ENCODE measurements at places on chromosomes 12 and 14.

DNA sequence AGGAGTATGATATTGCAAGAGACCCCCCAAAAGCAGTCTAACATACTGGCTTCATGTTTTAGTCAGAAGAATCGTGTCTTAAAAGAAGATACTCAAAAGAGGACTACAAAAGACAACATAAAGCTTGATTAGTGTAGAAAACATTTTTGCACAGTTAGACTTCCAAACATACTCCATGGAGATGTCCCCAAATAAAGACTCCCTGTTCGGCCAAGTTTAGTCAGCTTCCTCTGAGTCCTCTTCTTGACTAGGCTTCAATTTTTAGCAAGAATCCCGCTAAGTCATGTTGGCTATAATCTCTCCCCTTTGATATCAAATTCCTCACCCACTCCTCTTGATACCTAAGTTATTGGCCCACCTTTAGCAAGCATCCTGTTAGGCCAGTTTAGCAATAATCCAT is 298.0 kb downstream of the RMST start:
- no peak for DNase-seq

GRCh38 chr12:701896-702539 is 38.8 kb upstream of the NINJ2 start:
- no peak for DNase-seq

GRCh38 chr14:52094546-52095271 is 25.9 kb upstream of the NID2 start:
- DNase-seq: no peak

DNA sequence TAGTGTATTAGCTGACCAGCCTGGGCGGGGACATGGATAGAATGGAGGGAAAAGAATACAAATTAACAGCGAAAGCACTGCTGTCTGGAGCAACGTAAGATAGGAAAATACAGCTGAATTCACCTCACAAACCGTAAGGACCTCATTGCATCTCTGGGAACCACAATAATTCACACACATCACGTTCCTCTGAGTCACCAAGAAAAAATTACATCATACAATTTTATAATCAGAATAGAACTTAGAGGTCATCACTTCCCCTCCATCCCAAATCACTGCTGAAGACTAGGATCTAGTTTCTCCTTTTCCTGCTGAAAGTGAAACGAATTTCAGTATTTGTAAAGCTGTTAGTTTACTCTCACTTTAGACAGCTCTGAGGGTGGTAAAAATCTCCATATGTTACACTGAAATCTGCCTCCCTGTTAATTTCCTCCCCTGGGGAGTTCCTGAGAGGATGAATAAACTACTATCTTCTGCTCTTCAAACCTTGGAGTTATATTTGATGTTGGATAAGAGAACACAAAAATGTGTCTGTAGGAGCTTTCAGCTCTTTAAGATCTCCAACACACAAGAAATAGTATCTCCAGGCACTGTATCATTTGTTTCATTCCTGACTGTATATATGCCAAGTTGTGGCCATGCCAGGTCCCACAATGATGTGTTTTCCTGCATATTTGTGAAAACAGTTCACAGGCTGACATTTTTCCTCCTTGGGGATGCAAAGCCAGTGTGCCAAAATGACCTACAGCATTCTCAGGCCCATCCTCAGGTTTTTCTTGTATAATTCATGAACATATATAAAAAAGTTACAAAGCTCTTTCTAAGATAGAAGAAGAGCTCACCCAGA is 63.8 kb upstream of the SSTR1 start:
- DNase-seq: no peak

DNA sequence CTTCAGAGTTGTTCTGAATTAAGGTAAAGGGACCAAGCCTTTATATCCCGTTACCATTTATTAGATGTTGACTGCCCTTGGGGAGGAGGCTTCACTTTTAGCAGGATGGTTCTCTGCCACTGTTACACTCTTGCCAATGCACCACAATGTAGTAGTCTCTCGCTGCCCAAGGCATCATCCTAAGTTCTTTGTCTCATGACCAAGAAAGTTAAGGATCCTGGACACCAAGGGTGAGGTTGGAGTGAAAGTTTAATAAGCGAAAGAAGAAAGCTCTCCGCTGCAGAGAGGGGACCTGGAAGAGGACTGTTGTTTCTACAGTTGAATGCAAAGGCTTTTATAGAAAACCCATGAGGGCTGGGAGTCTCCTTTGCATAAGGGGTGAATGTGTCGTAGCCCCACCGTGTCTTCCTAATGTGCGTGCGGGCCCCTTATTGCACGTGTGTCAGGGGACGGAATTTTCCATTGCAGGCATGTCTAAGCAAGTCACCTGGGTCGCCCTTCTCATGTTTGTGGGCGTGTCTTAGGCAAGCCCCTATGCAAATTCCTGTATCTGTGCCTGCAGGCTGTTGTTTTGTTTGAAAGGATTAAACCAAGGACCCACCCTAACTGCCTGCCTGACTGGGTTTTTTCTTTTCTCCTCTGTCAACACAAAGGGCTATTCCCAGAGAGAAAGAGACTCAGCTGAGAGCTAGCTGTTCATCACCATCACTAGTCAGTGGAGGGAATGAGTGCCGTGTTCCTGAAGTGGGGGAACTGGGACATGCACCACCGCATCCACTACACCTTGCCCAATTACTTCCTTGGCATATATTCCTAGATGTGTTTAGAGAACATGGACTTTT is 17.6 kb upstream of the RNASE1 start:
- no peak for DNase-seq

DNA sequence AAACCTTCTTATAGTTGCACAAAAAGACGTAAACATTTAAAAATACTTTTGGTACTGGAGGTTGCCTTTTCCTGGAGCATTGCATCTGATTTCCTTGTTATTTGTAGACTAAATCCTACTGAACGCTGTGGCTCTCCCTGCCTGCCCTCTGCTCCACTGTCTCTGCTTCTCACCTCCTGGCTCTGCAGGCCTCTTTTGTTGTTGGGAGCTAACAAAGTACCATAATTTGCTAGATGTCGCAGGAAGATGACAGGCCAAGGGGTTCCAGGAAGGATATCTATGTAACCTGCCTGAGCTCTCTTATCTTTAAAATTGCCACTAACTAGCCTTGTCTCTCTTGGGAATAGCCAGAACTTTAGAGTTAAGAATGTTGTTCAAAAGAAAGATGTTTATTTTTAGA is 21.4 kb downstream of the SYNE2 start:
- no peak for DNase-seq

DNA sequence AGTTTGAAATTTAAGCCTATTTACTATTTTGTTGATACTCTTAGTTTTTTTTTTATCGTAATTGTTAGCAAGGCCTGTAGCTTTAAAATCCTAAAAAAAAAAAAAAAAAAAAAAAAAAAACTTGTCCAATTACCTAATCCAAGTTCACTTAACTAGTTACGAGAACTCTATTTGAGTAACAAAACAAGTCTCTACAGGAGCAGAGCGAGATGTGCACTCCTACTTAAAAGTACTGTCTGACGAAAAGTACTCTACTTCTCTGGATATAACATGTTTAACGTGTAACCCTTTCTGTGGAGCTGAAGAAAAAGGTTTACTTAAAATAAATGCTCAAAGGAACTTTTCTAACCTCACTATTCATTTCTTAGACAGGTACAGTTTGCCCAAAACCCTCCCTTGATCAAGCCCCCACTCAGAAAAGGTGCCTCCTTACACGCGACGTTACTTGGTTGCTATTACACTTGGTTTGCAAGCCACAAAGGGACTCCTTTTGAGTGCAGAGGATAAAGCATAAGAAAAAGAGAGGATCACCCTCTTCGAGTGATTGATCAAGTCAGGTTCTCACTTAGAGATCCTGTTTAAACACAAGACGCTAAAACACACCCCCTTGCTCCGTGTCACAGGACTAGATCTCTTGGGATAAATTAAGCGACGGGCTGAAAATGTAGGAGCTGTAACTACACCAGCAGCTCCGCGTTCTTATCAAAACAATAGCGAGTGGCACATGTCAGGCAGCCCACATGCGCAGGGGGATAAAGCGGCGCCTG is 2.2 kb downstream of the BAZ1A start:
- DNase-seq: no peak

GRCh38 chr14:92728759-92729364 is 19.6 kb downstream of the LGMN start:
- no peak for DNase-seq

DNA sequence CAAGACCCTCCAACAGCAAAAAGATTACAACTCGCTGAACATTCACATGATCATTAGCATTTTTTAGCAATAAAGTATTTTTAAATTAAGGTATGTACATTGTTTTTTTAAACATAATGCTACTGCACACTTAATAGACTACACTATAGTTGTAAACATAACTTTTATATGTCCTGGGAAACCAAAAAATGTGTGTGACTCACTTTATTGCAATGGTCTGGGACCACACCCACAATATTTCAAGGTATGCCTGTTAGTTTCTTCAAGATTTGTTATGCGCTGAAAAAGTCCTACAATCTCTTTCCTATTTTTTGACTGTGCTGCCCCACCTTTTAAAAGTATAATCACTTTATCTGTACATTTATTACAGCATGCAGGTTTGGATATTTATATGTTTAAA is 30.4 kb upstream of the PCNX4 start:
- DNase-seq: no peak

- DNase-seq: no peak
Measured at GRCh38 chr12:52698651-52699340, 4.5 kb downstream of the KRT77 start.

- DNase-seq: no peak
Measured at GRCh38 chr12:91240386-91241095, 57.9 kb upstream of the DCN start.

DNA sequence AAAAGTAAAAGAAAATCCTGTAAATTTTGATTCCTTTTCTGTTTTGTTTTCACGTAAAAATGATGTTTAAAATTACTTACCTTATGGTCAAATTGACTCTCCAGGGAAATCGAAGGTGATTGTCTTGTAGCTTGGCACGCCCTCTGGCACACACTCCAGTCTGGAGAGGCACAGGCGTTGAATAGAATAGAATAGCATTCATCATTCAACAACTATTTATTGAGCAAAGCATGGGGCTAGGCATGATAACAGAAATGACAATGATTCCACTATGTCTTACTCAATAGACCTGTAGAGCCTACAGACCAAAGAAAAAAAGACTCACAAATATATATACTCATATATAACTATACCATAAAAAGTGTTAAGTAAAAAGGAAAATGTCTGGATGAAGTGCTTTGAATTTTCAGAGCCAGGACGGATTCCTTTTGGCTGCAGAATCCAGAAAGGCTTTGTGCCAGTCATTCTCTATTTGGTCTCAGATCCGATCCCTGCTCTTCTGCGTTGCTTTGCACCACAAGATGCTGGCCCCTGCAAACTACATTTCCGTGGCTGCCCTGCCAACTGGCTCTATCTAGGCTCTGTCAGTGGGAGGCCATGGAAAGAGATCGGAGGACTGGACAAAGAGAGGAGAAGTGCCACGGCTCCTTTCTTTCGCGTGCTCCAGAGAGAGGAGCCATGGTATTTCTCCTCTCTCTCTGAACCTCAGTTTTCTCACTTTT is 231.8 kb downstream of the CRADD start:
- DNase-seq: no peak

DNA sequence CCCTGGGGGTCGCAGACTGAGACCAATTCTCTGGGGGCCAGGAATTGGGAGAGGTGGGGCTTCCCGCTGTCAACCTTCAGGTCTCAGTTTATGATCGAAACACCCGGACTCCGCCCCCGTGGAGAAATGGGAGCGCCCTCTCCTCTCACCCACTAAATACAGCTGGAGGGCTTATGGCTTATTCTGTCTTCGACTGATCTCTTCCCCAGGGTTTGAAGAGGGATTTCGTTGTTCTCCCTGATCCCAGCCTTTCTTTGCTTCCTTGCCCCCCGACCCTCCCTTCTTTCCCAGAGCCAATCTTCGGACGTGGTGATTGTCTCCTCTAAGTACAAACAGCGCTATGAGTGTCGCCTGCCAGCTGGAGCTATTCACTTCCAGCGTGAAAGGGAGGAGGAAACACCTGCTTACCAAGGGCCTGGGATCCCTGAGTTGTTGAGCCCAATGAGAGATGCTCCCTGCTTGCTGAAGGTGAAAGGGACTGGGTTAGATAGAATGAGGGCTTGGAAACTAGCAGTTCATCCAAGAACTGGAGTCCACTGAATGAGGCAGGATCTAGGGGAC is 607 bp downstream of the OS9 start:
- no peak for DNase-seq

DNA sequence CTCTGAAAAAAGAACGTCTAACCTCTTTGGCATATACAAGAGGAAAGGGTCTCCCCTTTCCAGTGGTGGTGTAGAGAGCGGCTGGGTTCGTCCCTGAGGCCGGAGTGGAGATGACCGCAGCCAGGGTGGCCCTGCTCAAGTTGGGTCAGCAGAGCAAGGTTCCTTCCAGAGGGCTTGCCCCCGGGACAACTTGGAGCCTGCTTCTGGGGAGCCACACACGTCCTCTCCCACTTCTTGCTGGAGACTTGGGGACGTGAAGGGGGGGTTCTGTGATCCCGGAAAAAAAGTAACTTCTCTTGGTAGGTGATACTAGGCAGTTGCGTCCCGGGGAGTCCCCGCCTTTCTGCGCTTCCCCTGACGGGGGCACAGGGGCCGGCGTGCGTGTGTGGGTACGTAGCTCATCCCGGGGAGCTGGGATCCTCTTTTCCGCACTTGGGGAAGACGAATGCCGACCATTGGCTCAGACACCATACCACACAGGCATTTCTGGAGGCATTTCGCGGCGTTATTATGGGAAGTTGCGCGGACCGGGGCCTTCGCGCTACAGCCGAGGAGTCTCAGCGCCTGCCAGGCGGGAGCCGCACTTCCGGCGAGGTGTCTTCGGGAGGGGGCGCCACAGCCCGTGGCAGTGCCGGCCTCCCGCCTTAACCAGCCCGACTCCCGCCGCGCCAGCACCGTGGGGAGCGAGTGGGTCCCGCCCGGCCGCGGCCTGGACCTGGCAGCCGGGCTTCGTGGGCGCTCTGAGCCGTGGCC is 14.8 kb upstream of the PAX9 start:
- DNase-seq: peak; percentile 13

GRCh38 chr14:63986789-63987533 is 134.2 kb downstream of the SYNE2 start:
- DNase-seq: no peak

GRCh38 chr14:101965181-101965544 is 790 bp downstream of the DYNC1H1 start:
- DNase-seq: peak; percentile 79

GRCh38 chr12:48040354-48040753 is 36.1 kb upstream of the COL2A1 start:
- no peak for DNase-seq

DNA sequence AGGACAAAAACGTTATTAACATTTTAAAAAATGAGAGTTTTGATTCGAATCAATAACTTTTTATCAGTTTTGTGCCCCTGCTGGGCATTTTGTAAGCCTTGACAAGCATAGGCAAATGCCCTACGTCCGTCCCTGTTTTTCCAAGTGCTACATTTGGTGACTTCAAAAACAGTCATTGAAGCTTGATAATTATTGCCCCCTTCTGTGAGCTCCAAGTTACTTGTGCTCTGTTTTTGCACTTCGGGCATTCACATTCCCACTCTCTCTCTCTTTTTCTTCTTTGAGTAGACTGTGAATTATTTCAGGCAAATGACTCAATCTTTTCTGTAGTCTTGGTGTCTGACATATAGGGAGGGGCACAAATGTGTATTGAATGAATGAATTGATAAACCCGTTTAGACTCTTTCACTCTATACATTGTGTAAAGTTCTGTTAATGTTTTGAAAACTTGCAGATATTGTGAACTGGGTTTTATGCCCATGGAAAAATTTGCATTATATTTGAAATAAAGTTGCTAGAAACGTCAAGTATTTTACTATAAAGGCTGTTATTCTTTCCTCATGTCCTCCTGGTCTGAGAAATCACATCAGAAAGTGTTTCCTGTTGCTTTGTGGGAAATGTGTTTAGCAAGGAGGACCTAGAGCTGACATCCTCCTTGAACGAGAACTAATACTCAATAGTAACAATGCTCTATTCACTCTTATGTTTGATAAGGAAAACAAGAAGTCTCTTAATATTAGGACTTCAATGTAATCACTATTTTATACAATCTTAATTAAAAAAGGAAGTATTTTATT is 1.4 kb downstream of the APAF1 start:
- no peak for DNase-seq
